ENCODE measurements at places on chromosomes 3 and 15.

DNA sequence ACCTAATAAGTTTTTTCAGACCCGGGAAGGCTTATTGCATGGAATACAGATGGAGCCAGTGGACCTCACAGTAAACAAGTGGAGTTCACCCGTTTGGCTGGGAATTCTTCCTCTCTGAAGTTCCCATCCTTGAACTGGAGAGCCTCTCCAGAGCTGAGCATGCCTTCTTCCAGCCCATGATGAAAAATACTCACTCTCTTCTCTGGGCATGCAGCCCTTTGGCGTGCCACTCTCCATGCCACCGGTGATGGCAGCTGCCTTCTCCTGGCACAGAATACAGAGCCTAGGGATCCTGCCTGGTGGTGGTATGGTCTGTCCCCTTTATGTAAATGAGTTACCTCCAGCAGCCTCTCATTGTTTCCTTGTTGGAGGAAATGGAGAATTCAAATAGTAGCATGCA, 150.8 kb downstream of the LEKR1 start:
- H3K4me1 ChIP-seq, result no peaks in the 10 kb centered on the region
- no peak for DNase-seq
- H3K27me3 ChIP-seq, result no peaks in the 10 kb centered on the region
- H3K4me3 ChIP-seq, result no peak overlapping the region

GRCh38 chr15:94125156-94125555, 106.2 kb upstream of the MCTP2 start:
- no peak for DNase-seq
- H3K36me3 ChIP-seq, result no peaks in the 10 kb centered on the region
- H3K4me3 ChIP-seq, result no peak overlapping the region
- H3K4me1 ChIP-seq, result no peaks in the 10 kb centered on the region
- H3K27ac ChIP-seq, result no peak overlapping the region
- H3K27me3 ChIP-seq, result no peaks in the 10 kb centered on the region

DNA sequence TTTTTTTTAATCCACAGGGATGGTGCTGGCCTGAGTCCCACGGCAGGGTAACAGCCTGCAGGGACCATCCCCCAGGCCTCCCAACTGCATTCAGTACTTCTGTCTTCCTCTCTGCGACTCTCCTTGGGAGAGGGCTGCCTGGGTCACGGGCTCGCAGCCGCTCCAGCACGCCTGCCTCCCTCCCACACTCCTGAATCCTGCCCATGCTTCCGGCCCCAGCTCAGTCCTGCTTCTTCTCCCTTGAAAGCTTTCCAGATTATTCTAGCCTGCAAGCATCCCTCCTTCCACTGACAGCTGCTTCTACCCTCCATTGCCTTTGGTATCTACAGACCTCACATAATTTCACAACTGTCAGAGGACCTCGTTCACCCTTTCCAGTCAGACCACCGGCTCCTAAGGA, 32.4 kb downstream of the MEGF11 start:
- no peak overlapping the region for H3K4me3 ChIP-seq
- H3K27ac ChIP-seq, result no peak overlapping the region
- DNase-seq, result no peak
- no peaks in the 10 kb centered on the region for H3K27me3 ChIP-seq
- H3K36me3 ChIP-seq, result no peaks in the 10 kb centered on the region

GRCh38 chr3:58167431-58168351, 43.1 kb downstream of the DNASE1L3 start:
- peak; percentile 13 for DNase-seq
- no peak overlapping the region for H3K4me3 ChIP-seq
- H3K27ac ChIP-seq, result no peak overlapping the region
- no peaks in the 10 kb centered on the region for H3K27me3 ChIP-seq

DNA sequence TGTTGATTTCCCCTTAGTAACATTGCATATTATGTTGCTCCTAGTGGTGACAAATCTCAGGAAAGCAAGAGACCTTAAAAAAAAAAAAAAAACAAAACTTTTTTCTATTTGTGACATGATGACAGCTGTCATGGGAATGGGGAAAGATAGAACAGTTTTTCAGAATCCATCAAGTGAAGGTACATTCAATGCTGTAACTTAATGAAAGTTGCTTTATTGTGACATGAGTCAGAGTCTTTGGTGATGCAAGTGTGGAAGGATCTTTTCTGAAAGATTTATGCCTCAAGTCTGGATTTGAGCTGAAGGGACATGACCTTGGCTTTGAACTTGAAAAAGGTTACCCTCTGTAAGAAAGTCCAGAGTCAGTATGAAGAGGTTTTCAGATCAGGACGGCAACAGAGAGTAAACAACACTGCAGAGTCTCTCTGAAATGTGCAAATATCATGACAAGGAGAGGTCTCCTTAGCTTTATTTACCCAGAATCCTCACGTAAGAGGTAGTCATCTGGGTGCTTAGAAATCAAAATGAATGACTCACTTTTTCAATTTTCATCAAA, 424.7 kb downstream of the CNTN4 start:
- H3K4me3 ChIP-seq, result no peak overlapping the region
- H3K4me1 ChIP-seq, result no peaks in the 10 kb centered on the region
- H3K27ac ChIP-seq, result no peak overlapping the region
- H3K36me3 ChIP-seq, result no peaks in the 10 kb centered on the region

GRCh38 chr15:79674124-79674465, 222.7 kb downstream of the MTHFS start:
- no peaks in the 10 kb centered on the region for H3K27me3 ChIP-seq
- no peaks in the 10 kb centered on the region for H3K4me1 ChIP-seq
- H3K4me3 ChIP-seq, result no peak overlapping the region
- H3K27ac ChIP-seq, result no peak overlapping the region

- H3K27ac ChIP-seq, result no peak overlapping the region
- DNase-seq, result no peak
- H3K4me3 ChIP-seq, result no peak overlapping the region
- peaks cover 4% of the 10 kb centered on the region for H3K27me3 ChIP-seq
- no peaks in the 10 kb centered on the region for H3K36me3 ChIP-seq
These were observed 6.5 kb downstream of the TOPAZ1 start for GRCh38 chr3:44248152-44248551.

- no peak for DNase-seq
- H3K27me3 ChIP-seq, result no peaks in the 10 kb centered on the region
- H3K36me3 ChIP-seq, result no peaks in the 10 kb centered on the region
These were observed 242.3 kb upstream of the ICE2 start for GRCh38 chr15:60721257-60721626.

DNA sequence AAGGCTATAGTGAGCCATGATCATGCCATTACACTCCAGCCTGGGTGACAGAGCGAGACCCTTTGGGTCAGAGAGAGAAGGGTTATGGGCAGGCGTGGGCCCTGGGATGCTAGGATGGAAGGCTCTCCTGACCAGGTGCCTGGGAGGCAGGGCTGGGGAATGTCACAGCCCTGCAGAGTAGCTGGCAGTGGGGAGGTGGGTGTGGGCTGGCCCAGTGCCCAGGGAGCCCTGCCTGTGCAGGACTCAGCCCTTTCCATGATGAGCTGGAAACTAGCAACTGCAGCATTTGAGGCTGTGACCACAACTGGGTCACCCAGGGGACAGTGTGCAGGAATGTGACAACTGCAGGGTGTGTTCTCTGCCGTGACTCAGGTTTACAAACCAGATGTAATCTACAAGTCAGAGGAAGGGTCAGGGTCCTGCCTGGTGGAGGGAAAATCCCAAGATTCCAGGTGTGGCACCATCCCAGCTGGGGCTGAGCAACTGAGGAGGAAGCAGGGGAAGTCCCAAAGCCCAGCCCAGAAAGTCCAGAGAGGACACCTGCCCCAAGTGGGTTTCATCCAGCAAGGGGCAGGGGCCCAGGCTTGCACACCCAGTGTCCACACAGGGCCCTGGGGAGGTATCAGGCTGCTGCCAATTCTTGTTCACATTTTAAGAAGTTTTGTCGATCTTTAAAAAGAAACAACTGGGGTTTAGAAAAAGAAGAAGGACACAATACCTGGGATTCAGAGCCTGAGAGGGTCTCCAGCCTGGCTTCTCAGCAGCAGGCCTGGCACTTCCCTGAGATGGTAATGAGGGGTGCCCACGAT, 45.5 kb downstream of the SLC28A1 start:
- DNase-seq, result no peak
- peak overlapping the region; percentile 9 for H3K27ac ChIP-seq
- H3K27me3 ChIP-seq, result no peaks in the 10 kb centered on the region
- H3K4me1 ChIP-seq, result peaks cover 3% of the 10 kb centered on the region
- no peak overlapping the region for H3K4me3 ChIP-seq

DNA sequence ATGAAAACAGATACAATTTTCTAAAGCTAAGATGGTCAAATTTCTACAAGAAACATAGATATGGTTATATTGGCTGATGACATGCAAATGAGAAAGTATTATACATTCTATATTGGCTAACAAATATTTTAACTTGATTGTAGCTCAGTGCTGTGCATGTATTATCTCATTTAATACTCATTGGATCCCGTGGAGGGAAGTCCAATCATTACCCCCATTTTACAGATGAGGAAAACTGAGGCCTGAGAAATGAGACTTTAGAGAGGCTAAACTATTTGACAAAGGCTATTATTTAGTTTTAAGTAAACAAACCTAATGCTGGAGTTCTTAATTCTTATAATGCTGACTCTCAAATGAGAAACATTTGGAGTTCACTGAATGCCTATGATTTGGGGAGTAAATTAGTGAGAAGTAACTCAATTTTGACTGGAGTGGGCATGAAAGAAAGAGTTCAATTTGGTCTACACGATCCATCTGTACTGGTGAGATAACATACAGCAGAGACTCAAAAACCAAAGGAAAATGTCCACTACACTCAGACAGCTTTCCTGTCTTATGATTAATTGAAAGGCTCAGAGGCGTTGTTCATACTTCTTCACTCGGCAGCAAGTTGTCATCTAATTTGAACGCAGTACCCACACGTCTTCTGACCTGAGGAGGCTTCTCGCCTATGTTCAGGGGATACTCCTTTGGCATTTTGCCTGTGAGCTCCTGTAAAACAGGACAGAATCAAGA, 72.2 kb upstream of the LMOD3 start:
- H3K4me3 ChIP-seq, result no peak overlapping the region
- H3K36me3 ChIP-seq, result no peaks in the 10 kb centered on the region
- peaks cover 21% of the 10 kb centered on the region for H3K4me1 ChIP-seq
- H3K27ac ChIP-seq, result no peak overlapping the region
- DNase-seq, result no peak

GRCh38 chr3:73523661-73524060, 101.1 kb downstream of the PDZRN3 start:
- H3K4me3 ChIP-seq, result no peak overlapping the region
- H3K27me3 ChIP-seq, result no peaks in the 10 kb centered on the region
- no peak for DNase-seq
- H3K27ac ChIP-seq, result no peak overlapping the region

DNA sequence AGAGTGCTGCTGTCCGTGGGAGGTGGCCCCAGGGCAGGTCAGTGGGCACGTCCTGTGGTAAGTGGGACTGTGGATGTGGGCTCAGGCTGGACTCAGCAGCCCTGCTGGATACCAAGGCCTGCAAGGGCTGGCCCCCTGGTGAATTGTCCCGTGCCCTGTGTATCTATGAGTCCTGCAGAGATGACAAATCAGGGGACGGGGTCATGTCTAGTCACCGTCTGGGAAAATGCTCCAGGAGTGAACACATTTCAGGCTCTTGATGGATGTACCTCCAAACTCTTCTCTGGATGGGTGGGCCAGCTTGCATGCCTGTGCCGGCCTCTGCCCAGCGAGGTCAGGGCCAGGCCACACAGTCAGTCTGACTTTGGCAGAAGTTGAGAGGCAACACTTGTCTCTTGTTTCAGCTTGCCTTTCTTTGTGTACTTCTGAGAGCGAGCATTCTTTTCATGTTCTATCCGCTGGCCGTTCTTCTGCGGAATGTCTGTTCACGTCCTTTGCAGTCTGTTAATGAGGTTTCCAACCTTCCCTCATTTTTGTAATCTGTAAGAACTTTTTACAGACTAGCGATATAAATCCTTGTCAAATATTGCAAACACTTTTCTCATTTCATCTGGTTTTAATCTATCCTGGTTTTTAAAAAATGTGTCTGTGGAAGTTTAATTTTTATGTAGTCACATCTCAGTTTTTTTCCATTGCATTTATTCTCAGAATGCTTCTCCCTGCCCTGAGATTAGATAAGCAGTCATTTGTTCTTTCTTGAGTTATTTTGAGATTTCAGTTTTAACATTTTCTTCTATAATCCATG, 11.4 kb upstream of the STAB1 start:
- no peak for DNase-seq
- H3K4me1 ChIP-seq, result no peaks in the 10 kb centered on the region
- H3K4me3 ChIP-seq, result no peak overlapping the region
- H3K27me3 ChIP-seq, result no peaks in the 10 kb centered on the region

DNA sequence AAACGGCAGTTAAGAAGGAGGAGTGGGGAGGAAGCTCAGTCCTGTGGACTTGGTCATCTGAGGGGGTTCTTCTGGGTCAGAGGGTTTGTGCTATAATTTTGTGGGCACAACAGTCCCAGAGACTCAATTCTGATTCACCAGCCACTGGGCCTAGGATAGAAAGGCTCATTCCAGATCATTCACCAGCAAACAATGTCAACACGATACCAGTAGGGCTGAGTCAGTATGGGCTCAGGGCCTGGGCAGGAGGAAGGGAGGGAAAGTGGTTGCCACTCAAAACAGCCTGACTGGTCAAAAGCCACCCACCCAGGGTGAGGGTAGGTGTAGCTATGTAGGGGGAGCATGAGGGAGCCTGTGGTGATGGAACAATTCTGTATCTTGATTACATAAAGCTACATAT, 86.9 kb upstream of the MEX3B start:
- no peak overlapping the region for H3K4me3 ChIP-seq
- peaks cover 8% of the 10 kb centered on the region for H3K36me3 ChIP-seq
- H3K27me3 ChIP-seq, result no peaks in the 10 kb centered on the region
- DNase-seq, result no peak
- no peak overlapping the region for H3K27ac ChIP-seq
- H3K4me1 ChIP-seq, result no peaks in the 10 kb centered on the region

GRCh38 chr3:124512881-124513609, 217.2 kb upstream of the UMPS start:
- no peaks in the 10 kb centered on the region for H3K36me3 ChIP-seq
- H3K4me1 ChIP-seq, result no peaks in the 10 kb centered on the region
- no peaks in the 10 kb centered on the region for H3K27me3 ChIP-seq
- no peak for DNase-seq

DNA sequence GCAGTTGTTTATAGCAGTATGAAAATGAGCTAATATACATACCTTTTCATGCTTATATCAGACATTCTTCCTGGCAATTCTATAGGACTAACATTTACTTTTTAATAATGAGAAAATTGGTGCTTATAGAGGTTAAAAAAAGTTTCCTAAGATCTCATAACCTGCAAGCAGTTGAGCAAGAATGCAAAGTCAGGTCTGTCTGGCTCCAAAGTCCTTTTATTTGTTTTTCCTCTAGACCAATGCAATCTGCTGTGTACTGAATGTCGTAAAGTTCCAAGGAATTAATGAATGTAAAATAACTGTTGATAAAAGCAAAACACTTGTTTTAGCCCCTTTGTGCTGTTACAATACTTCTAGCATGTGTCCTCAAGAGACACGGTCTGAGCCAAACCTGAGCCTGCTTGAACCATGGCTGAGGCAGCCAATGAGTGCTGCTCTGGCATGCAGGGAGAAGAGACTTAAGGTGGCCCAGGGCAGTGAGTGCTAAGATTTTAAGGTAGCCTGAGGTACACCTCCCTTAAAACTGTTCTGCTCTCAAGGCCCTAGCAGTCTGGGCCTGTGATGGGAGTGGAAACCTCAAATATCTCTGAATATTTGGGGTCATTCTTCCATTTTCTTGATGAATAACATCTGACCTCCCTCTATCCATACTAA, 555.1 kb upstream of the NAALADL2 start:
- H3K36me3 ChIP-seq, result no peaks in the 10 kb centered on the region
- no peak overlapping the region for H3K27ac ChIP-seq
- no peaks in the 10 kb centered on the region for H3K4me1 ChIP-seq
- no peak overlapping the region for H3K4me3 ChIP-seq

GRCh38 chr3:36649125-36649524, 115.2 kb downstream of the DCLK3 start:
- H3K4me3 ChIP-seq, result no peak overlapping the region
- no peaks in the 10 kb centered on the region for H3K36me3 ChIP-seq
- H3K27me3 ChIP-seq, result no peaks in the 10 kb centered on the region
- no peak for DNase-seq
- H3K27ac ChIP-seq, result no peak overlapping the region
- H3K4me1 ChIP-seq, result no peaks in the 10 kb centered on the region

Data from CD8-positive, alpha-beta memory T cell (primary cell).